ENCODE measurements at places on chromosomes 6 and 20. TPM values are rescaled to one million over a fixed set of nuclear protein-coding genes. Genes with fewer than 3 reads are reported as not detected.

- no peak for DNase-seq
- H3K27me3 ChIP-seq: peaks cover 14% of the 10 kb centered on the region
- no peaks in the 10 kb centered on the region for H3K36me3 ChIP-seq
- no peak overlapping the region for H3K4me3 ChIP-seq
- peaks cover 9% of the 10 kb centered on the region for H3K4me1 ChIP-seq
These were observed 89.4 kb downstream of the PLG start for GRCh38 chr6:160791459-160791858.

DNA sequence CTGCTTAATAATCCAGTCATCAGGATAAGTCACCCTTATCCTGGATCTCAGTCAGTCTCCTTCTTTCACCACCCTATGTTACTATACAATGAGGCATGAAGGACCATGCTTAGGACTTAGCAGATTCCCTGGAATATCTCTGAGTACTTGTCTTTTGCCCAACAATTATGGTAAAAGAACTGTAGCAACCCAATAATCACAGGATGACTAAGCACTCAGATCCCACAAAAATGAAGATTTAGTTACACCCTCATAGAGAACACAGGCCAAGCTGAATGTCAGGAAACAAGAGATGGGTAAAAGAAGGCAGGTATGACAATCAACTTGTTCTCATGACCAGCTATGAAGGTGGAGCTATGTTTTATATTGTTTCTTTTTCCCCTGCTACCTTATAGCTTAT, 91.4 kb downstream of the EDN1 start:
- peaks cover 6% of the 10 kb centered on the region for H3K27me3 ChIP-seq
- DNase-seq: no peak
- no peak overlapping the region for H3K27ac ChIP-seq
- no peaks in the 10 kb centered on the region for H3K36me3 ChIP-seq
- H3K4me1 ChIP-seq: no peaks in the 10 kb centered on the region

- DNase-seq: no peak
- no peak overlapping the region for H3K4me3 ChIP-seq
- no peak overlapping the region for H3K27ac ChIP-seq
- no peaks in the 10 kb centered on the region for H3K27me3 ChIP-seq
These were observed 33.1 kb upstream of the TNFRSF21 start for GRCh38 chr6:47342824-47343223.

DNA sequence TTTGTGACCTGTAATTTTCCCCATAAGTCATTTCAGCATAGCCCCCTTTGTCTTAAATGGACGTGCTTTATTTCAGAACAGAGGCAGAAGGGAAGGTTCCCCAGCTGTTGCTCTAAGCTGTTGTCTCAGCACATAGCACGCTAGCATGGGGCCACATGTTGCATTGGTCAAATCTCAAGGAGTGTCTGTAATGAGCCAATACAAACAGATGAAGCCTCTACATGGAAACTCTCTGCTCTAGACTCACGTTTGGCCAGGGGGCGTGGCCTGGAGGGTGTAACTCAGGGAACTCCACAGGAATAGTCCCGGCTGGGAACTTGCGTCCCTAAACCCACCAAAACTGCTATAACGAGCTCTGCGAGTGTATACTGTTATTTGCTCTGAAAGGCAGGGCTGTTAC, 35.2 kb upstream of the SLC22A2 start:
- no peak overlapping the region for H3K4me3 ChIP-seq
- H3K27ac ChIP-seq: no peak overlapping the region
- H3K4me1 ChIP-seq: no peaks in the 10 kb centered on the region
- DNase-seq: no peak

- no peak overlapping the region for H3K4me3 ChIP-seq
- no peaks in the 10 kb centered on the region for H3K27me3 ChIP-seq
- no peak for DNase-seq
These were observed 455.1 kb downstream of the CDC5L start for GRCh38 chr6:44842616-44843015.

GRCh38 chr6:13311155-13311554, 17.2 kb downstream of the TBC1D7 start:
- peaks cover 31% of the 10 kb centered on the region for H3K36me3 ChIP-seq
- H3K4me3 ChIP-seq: no peak overlapping the region
- H3K27ac ChIP-seq: no peak overlapping the region
- peaks cover 12% of the 10 kb centered on the region for H3K4me1 ChIP-seq

DNA sequence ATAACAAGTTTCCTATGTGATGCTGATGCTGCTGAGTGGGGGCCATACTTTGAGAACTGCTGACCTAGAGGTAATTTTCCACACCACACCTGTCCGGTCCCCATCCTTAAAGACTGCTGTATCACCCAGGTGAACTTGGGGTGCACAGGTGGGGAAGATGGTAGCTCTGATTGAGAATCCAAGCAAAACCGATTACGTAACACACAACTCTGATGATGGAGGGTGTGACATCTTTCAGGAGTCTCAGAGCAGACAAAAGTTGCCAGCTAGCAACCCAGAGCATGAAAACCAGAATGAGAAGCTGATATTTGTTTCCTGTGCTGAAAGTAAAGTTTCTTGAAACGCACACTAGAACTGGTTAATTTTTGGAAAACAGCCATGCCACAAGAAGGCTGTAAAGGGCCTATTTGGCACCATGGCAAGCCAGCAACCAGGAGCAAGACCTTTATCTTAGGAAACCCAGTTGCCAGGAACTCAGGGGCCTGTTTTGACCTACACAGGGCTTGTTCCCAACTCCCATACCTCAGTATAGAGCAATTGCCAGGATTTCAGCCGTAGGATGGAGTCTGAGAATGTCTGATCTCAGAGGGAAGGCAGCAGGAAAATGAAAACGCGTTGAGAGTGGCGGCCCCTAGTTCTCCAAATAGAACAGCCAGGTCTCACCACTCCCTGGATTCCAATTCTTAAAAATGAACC, 21.6 kb upstream of the TBC1D7 start:
- H3K27me3 ChIP-seq: no peaks in the 10 kb centered on the region
- DNase-seq: no peak
- H3K4me1 ChIP-seq: peaks cover 16% of the 10 kb centered on the region
- H3K27ac ChIP-seq: no peak overlapping the region

- H3K27me3 ChIP-seq: no peaks in the 10 kb centered on the region
- H3K27ac ChIP-seq: no peak overlapping the region
- no peaks in the 10 kb centered on the region for H3K36me3 ChIP-seq
- DNase-seq: no peak
- H3K4me3 ChIP-seq: peak overlapping the region; percentile 27
These were observed 24.2 kb upstream of the ZNF318 start for GRCh38 chr6:43393602-43394001.

- H3K36me3 ChIP-seq: peaks cover 18% of the 10 kb centered on the region
- no peak for DNase-seq
- no peaks in the 10 kb centered on the region for H3K27me3 ChIP-seq
- no peak overlapping the region for H3K4me3 ChIP-seq
These were observed 23.9 kb downstream of the DUSP22 start for GRCh38 chr6:315921-316752.

GRCh38 chr6:168101590-168102314, 22.7 kb upstream of the FRMD1 start:
- no peak for DNase-seq
- H3K27ac ChIP-seq: no peak overlapping the region
- peaks cover 57% of the 10 kb centered on the region for H3K27me3 ChIP-seq
- H3K4me3 ChIP-seq: no peak overlapping the region
- no peaks in the 10 kb centered on the region for H3K36me3 ChIP-seq

- DNase-seq: no peak
- no peaks in the 10 kb centered on the region for H3K4me1 ChIP-seq
- no peaks in the 10 kb centered on the region for H3K27me3 ChIP-seq
- H3K4me3 ChIP-seq: no peak overlapping the region
- H3K36me3 ChIP-seq: no peaks in the 10 kb centered on the region
- no peak overlapping the region for H3K27ac ChIP-seq
These were observed 365.0 kb upstream of the ID4 start for GRCh38 chr6:19472153-19472552.

Gene RIPOR2
- total RNA-seq: 116 TPM

Gene CLPSL1
- not detected for total RNA-seq

Gene C2
- total RNA-seq: 2.1 TPM

Gene CD24
- 0.30 TPM for total RNA-seq

Gene HLA-DOA
- 1.6 TPM for total RNA-seq

Data from activated naive CD4-positive, alpha-beta T cell treated with anti-CD3 and anti-CD28 coated beads for 36 hours (primary cell).